ENCODE measurements at places on chromosomes 12 and 14.
A peak's percentile ranks its signal among the peaks of the same experiment; 100 is the strongest.

DNA sequence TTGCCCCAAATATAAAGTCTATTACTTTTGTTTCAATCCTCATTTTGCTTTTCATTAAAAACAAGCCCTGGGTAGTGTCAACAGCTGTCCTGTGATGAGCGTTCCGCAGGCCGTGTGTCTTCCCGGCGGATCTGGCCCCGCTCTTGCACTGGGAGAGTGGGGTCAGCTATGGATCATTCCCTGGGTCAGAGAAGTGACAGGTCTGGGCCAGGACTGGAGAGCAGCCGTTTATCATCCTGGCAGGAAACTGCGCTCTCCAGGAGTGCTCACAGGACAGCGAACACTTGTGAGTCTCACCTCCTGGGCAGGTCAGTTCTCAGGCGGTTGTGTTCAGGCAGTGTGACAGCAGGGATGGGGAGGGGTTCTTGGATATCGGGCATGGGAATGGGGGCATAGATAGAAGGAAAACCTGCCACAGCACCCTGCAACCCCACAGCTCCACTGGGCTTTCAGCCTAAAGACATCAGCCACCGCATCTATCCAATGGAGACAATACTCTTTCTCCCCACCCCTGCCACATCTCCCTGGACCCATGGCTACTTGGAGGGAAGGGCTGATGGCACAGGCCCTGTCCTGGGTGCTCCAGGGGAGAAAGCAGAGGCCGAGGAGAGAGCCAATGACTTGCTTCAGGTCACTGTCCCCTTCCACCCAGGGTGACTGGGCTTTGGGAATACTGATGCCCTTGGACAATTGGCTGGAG is 47.8 kb upstream of the CHGA start:
- DNase-seq = no peak

GRCh38 chr14:49221316-49221715 is 364.9 kb downstream of the RPS29 start:
- DNase-seq = no peak

DNA sequence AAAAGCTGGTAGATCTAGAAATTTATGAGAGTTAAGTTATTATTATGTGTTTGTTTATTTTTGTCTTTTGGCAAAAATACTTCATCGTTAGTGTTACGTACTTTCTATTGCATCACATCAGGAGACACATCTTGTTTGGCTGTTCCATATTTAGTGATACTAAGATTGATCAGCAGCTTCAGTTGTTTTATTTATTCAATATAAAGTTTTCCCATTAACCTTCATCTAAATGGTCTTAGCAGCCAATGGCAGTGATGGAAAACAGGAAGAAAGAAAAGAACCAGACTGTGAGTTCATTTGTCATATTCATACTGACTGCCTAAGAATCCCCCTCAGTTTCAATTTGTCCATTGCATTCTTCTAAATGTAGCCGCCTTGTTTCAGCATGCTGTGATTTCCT is 122.3 kb downstream of the METTL25 start:
- DNase-seq = no peak

GRCh38 chr12:94100211-94100627 is 48.2 kb upstream of the PLXNC1 start:
- DNase-seq = no peak

- DNase-seq = no peak
Measured at GRCh38 chr14:99040052-99040451, 231.9 kb downstream of the BCL11B start.

DNA sequence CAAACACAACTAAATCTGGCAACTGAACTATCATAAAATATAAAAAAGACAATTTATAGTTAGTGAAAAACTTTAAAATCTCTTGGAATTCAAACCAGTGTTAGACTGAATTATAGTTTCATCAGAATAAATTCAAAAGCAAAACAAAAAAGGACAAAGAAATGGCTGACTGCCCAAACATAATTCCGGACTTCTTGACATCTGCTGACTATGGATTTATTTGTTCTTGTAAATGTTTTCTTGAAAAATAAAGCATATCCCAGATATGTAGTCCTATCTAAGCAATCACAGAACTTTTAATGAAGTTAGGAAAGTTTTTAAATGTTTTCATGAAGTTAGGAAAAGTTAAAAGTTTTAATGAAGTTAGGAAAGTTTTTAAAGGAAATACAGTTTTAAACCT is 45.8 kb upstream of the CNTN1 start:
- DNase-seq = no peak

GRCh38 chr12:4330203-4330602 is 9.2 kb downstream of the TIGAR start:
- no peak for DNase-seq

DNA sequence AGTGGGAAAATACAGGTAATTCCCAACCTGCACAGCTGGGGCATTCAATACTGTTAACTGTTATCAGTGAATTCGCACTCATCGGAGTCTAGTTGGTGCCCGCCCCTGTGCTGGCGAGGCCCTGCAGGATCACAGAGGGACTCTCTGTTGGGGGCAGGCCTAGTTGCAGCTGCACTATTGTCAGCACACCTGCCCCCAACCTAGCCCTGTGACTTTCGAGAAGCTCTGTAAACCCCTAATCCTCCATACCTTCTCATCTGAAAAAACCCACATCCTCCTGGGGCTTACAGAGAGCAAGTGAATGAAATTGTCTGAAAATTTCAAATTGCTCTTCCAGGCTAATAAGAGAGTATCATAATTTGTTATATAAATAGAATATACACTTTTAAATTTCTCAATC is 132.2 kb upstream of the NUDT4 start:
- DNase-seq = no peak

GRCh38 chr14:97887690-97888089 is 1090.5 kb downstream of the VRK1 start:
- no peak for DNase-seq

DNA sequence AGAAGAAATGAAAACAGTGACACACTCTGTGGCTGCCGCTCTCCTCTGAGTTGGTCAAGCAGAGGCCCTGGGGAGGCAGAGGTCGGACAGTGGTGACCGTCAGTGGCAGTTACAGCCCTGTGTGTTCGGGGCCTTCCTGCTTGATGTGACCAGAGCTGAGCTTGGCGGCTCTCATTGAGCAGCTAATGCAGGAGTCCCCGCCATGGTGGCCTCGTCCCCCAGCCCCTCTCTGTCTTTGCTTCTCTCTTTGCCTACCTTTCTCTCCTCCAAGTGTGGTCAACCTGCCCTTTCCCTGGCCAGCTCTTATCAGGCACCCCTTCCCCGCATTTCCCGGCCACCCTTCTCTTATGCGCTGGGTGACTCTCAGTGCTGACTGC is 362.8 kb downstream of the CACNA1C start:
- no peak for DNase-seq

GRCh38 chr14:99524804-99525698 is 43.8 kb downstream of the CCNK start:
- peak; percentile 15 for DNase-seq

GRCh38 chr12:85507456-85507855 is 227.4 kb downstream of the ALX1 start:
- no peak for DNase-seq

GRCh38 chr14:93705513-93706156 is 82.7 kb downstream of the PRIMA1 start:
- no peak for DNase-seq

- no peak for DNase-seq
Measured at GRCh38 chr12:2614341-2614740, 180.4 kb upstream of the FKBP4 start.

- DNase-seq = no peak
Measured at GRCh38 chr12:132145334-132145733, 1.1 kb downstream of the NOC4L start.

DNA sequence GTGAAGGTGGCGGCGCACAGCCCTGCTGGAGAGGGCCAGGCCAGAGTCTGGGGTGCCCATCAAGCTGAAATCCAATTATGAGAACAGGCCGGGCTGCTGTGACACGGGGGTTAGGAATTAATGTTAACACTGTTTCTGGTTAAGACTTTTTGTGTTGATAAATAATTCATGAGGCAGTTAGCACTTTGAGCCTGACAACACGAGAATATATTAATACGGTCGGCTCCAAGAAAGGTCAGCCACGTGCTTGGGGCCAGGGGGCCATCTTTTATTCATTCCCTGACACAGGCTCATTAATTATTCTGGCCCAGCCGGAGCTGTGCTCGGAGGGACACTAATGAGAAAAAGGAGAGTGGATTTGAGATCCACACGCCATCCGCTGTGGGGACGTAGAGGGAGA is 45.1 kb downstream of the FBRSL1 start:
- no peak for DNase-seq

DNA sequence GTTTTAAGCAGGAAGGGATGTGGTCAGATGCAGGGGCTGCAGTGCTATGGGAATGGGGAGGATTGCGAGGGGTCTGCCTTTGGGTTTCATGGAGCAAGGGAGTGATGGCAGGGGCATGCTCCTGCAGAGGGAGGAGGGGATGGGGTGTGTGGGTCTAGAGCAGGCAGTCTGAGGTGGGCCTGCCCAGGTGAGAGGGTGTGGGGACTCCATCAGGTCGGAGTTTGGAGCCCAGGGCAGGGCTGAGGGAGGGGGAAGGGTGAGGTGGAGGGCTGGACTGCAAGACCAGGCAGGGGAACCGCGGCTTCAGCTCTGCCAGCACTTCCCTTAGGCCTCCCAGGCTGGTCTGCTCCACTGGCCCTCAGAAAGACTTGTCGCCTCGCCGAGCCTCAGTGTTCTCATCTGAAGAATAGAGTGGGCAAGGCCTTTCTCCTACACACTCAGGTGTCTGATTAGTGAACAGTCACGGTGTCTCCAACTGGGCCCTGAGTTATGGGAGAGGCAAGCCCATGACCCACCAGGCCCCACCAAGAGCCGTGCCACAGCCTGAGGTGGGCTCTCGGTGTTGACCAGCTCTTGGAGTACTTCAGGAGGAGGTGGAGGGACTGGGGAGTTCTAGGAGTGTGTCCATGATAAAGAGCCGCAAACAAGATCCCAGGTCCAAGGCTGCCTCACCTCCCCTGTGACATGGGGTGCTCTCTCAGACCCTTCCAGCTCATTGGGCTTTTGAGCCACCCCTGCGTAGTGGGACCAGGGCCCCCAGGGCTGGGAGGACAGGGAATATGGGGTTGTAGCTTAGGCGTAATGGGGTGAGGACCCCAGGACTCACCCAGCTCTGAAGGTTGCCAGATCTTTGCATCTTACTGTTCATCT is 20.1 kb upstream of the KRT80 start:
- DNase-seq = no peak

- DNase-seq = no peak
Measured at GRCh38 chr12:130825771-130826150, 13.3 kb downstream of the STX2 start.

GRCh38 chr12:19190292-19191031 is 60.9 kb downstream of the PLEKHA5 start:
- DNase-seq = no peak

DNA sequence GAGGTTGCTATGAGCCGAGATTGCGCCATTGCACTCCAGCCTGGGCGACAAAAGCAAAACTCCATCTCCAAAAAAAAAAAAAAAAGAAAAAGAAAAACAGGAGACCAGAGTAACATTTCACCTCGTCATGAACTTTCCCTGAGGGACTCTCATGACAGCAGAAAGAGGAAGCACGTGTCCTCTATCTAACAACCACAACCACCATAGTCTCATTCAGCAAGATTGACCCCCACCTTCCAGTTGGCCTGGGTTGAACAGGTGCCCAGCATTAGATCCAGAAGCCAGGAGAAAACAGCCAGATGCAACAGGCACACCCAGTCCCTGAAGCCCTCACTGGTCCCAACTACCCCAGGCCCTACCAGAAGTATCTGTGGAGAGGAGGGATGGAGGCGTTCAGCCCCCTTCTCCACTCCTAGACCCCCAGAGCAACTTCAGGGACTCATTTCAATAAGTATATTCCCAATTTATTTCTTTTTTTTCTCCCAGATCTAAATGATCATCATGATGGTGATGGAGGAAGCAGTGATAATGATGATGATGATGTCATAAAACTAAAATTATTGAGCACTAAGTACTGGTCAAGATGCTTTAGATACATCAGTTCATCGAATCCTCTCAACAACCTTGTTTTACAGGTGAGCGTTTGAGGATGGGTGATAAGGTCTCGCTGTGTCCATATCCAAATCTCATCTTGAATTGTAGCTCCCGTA is 235.0 kb downstream of the EFCAB11 start:
- no peak for DNase-seq

GRCh38 chr12:49838973-49839633 is 3.8 kb downstream of the BCDIN3D start:
- DNase-seq = peak; percentile 37

DNA sequence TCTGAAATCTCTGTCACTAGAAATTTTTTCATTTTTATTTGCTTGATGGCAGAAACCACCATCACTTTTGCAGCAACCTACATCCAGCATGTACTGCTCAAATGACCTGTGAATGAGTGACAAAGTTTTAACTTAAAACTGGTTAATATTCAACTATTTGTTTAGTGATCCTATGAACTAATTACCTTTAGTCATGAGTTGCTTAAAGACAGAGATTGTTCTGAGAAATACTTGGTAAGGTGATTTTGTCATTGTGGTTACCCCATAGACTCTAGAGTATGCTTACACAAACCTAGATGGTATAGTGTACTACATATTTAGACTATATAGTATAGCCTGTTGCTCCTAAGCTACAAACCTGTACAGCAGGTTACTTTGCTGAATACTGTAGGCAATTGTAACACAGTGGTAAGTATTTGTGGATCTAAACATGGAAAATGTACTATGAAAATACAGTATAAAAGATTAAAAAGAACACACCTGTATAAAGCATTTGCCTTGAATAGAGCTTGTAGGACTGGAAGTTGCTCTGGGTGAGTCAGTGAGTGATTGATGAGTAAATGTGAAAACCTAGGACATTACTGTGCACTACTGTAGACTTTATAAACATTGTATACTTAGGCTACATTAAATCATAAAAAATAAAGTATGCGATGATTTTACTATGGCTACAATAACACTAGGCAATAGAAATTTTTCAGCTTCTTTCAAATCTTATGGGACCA is 256.6 kb upstream of the PPFIA2 start:
- DNase-seq = no peak

DNA sequence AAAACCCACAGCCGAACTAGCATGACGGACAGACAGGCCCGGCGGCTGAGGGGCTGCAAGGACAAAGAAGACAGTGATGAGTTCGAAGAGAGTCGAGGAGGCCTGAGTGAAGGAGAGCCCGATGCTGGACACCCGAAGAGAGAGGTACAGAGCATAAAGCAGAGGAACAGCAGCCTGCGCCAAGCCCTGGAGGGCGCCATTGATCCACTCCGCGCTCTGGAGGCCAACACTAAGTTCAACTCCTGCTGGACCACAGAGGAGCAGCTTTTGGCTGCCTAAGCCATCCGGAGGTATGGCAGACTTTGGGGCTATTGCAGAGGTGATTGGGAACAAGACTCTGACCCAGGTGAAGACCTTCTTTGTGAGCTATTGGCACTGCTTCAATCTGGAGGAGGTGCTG is 7.8 kb upstream of the PLXNC1 start:
- no peak for DNase-seq

GRCh38 chr14:44639781-44640385 is 132.8 kb upstream of the FSCB start:
- no peak for DNase-seq

GRCh38 chr14:34013721-34014060 is 62.8 kb upstream of the EGLN3 start:
- DNase-seq = no peak

- DNase-seq = no peak
Measured at GRCh38 chr14:103315351-103315911, 18.6 kb upstream of the EIF5 start.

- no peak for DNase-seq
Measured at GRCh38 chr12:8453021-8453513, 2.7 kb upstream of the CLEC6A start.

GRCh38 chr14:89384636-89385035 is 32.4 kb downstream of the FOXN3 start:
- no peak for DNase-seq

All from NCI-H1694 treated with DMSO at 0.1 percent for 48 hours (cell line).